ENCODE measurements at places on chromosomes 4 and X.

GRCh38 chrX:72621163-72621562, 48.5 kb upstream of the HDAC8 start:
- DNase-seq: no peak

GRCh38 chrX:56765811-56766553, 36.9 kb downstream of the NBDY start:
- DNase-seq: no peak

DNA sequence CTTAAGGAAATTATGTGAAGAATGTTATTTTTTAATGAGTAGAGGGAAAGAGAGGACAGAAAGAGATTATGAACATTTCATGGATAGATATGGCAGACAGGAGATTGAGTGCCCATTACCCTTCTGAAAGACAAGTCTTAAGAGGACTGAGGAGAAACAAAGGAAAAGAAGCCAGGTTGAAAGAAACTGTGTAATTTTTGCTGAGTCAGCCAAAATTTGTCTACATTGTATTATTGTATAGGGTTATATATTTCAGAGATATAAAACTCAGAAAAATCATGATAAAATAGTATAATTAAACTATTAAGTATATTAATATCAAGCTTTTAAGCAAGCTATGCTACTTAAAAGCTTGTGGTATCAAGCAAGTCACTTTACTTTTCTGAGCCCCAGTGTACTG, 4.9 kb downstream of the TMPRSS11B start:
- DNase-seq: no peak

DNA sequence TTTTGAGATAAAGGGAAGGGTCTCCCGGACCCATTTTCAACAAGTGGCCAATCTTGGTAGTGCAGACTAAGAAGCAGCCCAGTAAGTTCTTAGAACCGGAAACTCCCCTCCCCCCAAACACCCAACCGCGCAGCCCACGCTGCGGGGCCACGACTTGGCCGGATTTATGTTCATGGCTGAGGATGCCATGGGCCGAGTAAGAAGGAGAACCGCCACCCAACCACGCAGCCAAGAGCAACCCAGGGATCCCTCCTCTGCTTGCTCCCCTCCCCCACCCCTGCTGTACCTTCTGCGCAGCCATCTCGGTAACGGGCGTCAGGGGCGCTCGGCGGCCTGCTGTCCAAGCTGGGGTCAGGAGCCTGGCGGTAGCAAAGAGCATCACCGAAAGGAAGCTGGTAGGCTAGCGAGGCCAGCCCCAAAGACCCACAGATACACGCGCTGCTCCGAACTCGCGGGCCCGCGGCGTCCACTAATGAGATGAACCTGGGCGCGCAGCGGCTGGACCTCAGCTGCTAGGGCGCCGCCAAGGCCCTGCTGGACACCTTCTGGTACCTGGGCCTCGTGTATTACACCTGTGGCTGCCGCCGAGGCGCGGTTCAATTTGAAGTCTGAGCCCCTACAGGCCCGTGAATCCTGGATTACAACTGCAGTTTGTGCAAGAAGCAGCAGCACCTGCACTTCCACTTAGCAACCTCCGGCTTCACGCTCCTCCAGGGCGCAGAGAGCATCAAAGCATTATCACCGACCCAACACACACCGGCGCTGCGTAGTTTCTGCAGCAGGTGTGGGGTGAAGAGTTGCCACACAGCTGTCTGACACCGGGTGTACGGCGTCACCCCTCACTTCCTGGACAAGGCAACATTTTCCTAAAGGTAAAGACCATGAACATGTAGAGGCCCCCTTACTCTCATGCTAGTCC, 63.4 kb downstream of the NUDT10 start:
- DNase-seq: no peak

DNA sequence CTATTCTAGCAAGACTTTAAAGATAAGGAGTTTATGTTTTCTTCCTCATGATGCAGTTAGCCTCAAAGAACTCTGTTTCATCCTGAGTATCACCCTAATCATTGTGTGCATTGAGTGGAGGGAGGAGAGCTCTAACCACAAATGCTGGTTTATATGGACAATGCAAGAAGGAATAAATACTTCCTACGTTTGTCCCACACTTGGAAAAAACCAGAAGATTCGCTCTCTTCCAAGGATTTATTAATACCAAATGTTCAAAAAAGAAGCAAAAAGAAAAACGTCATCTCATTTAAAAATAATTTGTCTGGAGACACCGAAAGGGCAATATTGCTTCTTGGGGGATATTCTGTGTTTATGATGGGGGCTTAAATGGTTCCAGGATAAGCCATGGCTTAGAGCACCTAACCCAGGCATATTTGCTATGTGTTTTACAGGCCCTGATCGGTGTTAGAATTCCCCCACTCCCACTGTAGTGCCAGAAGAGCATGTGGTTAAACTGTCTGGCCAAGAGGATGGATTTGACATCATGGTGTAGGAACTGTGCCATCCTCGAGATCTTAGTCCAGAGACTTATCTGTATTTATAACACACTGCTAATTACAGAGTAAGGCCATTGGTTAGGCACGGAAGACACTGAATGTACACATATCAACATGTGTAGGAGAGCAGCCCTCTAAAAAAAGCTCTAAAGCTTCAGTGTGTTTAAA, 227.2 kb downstream of the ANK2 start:
- no peak for DNase-seq

- DNase-seq: no peak
Measured at GRCh38 chr4:172945611-172946010, 223.0 kb upstream of the GALNT7 start.

GRCh38 chrX:33156152-33156726, 55.1 kb downstream of the DMD start:
- no peak for DNase-seq

DNA sequence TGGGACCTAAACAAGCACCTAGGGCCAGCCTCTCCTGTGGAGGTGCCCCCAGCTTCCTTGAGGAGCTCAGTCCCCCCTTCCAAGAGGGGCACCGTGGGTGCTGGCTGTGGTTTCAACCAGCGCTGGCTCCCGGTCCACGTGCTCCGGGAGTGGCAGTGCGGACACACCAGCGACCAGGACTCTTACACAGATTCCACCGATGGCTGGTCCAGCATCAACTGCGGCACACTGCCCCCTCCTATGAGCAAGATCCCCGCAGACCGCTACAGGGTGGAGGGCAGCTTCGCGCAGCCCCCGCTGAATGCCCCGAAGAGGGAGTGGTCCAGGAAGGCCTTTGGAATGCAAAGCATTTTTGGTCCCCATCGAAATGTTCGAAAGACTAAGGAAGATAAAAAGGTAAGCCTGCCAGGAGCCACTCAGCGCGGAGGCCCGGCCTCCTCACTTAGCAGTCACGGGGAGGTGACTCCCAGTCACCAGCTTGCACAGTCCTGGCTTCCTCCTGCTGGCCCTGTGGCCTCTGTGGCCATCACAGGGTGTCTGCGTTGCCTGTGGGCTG, 24.9 kb downstream of the RGS12 start:
- DNase-seq: no peak

DNA sequence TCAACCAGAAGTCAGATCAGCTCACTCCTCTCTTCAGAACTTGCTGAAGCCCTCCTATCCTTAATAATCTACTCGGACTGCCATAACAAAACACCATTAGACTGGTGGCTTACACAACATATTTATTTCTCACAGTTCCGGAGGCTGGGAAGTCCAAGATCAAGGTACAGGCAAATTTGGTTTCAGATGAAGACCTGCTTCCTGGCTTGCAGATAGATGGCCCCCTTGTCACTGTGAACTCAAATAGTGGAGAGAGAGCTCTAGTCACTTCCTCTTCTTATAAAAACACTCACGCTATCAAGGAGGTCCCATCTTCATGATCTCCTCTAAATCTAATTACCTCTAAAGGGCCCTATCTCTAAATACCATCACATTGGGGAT, 125.1 kb downstream of the CAMK2D start:
- DNase-seq: no peak

DNA sequence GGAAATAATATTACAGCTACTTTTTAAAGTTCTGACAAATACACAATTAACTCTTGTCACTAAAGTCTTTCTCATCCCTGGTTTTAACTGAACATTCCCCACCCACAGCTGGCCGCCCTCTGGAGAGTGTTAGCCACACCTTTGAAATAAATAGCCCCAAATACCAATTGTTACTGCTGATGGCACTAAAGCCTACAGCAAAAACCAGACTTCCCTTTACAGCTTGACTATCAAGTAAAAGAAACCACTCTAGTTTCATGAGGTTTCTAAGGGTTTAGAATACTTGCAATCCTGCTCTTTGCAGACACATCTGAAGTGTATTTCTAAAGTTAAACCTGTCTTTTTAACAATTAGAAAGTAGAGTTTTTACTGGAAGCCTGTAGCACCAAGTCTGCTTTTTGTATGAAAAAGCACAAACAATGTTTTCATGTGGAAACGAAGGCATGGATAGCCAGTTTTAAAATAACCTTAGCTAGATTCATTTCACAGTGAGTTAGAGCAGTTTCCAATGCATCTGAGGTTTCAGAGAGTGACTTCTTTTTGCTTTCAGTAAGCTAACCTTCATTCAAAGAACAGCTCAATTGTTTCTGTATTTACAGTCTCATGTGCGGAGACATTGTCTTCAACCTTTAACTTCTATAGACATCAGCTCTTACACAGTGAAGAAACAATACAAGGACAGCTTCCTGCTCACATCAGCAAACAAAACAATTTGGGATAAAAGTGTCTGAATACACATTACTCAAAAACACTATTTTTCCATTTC, 164.8 kb upstream of the VEGFC start:
- DNase-seq: no peak

DNA sequence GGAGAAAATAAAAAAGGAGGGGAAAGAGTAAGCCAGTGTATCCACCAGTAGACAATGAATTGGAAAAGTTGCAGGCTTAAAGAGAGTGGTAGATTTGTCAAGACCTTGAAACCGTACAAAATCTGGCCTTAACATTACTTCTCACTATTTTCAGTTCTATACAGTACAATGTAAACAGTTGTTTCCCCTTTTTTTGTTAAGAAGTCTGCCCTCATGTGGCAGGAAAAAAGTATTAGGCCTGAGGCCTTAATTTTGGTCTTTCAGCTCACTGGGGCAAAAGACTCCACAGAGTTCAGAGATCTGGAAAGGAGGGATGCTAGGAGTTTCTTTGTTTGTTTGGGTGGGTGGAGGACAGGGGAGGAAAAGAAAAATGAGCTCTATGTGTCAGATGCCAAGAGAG, 92.8 kb upstream of the CCDC160 start:
- no peak for DNase-seq

- DNase-seq: peak; percentile 42
Measured at GRCh38 chr4:123564758-123565346, 168.3 kb downstream of the SPRY1 start.

- no peak for DNase-seq
Measured at GRCh38 chrX:13123247-13123856, 78.9 kb upstream of the FAM9C start.

- no peak for DNase-seq
Measured at GRCh38 chr4:27233531-27233930, 372.9 kb downstream of the STIM2 start.

DNA sequence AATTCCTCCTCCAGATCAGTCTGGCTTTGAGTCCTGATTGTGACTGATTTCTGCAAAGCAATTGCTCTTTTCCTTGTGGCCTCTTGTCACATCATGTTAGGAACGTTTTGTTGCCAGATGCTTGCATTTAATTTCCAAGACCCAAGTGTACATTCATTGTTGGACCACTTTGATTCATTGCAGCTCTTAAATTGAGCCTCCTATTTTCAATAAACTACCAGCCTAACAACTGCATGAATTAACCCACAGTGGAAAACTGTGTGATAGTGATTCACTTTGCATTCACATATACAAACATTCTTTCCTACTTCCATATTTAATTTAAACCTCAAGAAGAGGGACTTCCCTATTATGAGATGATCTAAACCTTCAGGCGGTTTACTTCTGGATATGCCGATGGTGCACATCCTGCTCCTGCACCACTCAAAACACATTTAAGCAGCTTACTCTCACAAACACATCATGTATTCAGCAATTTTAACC, 118.4 kb downstream of the AFF1 start:
- no peak for DNase-seq

DNA sequence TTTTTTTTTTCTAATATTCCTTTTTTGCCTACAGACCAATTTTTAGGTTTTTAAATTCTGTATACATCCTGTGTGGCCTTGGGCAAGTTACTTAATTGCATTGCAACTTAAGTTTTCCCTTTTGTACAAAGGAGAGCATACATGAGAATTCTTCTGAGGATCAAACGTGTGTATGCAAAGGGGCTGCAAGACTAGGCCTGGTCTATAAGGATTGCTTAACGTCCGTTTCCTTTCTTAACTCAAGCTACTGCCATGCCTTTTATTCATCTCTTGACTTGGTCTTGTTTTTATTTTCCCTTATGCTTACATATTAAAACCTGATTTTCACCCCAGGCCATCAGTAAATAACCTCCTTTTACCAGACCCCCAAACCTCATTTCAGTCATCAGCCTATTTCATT, 13.6 kb downstream of the RBPJ start:
- DNase-seq: no peak

GRCh38 chrX:10633722-10634121, 13.3 kb upstream of the MID1 start:
- no peak for DNase-seq

GRCh38 chr4:74934888-74935287, 2.0 kb downstream of the PARM1 start:
- DNase-seq: no peak

- no peak for DNase-seq
Measured at GRCh38 chr4:136651278-136651667, 881.0 kb downstream of the PCDH18 start.

DNA sequence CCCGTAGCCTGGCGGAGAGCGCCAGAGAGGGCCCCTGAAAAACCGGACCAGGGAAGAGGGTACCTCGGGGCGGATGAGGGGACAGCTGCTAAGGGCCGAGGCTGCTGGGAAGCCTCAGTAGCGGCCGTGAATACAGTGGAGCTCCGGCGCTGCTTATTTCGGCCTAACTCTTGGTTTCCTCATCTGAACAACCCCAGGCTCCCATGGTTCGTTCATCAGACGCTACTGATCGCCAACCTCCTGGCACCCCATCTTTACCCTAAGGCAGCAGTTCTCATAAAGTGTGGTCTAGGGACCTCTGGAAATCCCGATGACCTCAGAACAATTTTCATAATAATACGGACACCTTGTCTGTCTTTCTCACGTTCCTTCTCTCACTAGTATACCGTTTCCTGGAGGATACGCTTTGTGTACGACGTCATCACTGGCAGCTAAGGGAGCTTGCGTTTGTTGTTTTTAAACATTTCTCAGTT, 645 bp upstream of the RAB28 start:
- DNase-seq: no peak

GRCh38 chr4:85132117-85132516, 165.6 kb upstream of the WDFY3 start:
- DNase-seq: no peak

- DNase-seq: no peak
Measured at GRCh38 chr4:186169333-186169944, 21.9 kb upstream of the CYP4V2 start.

DNA sequence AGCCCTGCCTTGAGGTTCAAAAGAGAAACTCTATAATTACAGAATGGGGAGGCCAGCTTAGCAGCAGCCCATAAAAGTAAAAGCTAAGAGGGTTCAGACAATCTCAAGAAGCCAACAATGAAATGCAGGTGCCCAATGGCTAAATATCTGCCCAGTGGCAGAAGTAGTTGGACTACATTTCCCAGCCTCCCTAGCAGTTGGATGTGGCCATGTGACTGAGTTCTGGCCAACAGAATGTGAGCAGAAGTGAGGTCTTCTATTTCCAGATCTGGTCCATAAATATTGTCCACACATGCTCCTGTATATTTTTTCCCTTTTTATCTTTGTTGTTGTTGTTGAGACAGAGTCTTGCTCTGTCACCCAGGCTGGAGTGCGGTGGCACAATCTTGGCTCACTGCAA, 127.9 kb upstream of the NHS start:
- DNase-seq: no peak

GRCh38 chrX:2502668-2503519, 2.1 kb upstream of the DHRSX start:
- no peak for DNase-seq

Measured in NCI-H510A (cell line).